AG10803 (cell line): ENCODE measurements at places on chromosomes 16 and 17.

DNA sequence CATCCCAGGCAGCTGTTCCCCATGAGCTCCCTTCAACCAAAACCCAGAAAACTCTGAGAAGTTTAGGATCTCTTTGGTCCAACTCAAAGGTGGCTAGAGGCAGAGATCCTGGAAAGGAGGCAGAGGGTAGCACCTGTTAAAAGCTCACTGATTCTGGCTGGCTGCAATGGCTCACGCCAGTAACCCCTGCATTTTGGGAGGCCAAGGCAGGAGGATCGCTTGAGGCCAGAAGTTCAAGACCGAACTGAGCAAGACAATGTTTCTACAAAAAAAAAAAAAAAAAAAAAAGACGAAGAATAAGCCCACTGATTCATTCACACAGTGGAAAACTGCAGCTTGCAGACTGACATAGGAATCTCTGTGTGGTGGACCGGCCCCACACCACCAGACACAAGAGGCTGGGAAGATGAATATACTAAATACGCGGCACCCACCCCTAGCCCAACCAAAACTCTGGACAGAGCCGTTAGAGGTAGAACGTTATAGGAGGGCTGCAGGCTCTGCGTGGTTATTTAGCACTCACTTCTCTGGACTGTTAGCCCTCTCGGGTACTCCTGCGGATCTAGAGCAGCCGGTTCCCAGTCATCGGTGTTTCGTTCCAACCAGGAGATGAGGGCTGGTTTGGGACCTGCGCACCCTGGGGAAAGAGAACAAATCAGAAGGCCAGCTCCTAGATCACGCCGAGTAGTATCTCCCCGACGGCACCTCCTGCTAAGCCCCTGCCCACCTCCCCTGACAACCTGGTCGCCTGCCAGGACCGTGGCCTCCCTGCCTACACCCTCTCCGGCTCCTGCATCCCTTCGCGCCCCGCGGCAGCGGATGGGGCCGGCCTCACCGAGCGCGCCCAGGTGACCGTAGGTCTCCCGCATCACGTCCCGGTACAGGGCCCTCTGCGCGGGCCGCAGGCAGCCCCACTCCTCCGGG is 925 bp downstream of the ZNF689 start:
- DNase-seq = peak; percentile 36

DNA sequence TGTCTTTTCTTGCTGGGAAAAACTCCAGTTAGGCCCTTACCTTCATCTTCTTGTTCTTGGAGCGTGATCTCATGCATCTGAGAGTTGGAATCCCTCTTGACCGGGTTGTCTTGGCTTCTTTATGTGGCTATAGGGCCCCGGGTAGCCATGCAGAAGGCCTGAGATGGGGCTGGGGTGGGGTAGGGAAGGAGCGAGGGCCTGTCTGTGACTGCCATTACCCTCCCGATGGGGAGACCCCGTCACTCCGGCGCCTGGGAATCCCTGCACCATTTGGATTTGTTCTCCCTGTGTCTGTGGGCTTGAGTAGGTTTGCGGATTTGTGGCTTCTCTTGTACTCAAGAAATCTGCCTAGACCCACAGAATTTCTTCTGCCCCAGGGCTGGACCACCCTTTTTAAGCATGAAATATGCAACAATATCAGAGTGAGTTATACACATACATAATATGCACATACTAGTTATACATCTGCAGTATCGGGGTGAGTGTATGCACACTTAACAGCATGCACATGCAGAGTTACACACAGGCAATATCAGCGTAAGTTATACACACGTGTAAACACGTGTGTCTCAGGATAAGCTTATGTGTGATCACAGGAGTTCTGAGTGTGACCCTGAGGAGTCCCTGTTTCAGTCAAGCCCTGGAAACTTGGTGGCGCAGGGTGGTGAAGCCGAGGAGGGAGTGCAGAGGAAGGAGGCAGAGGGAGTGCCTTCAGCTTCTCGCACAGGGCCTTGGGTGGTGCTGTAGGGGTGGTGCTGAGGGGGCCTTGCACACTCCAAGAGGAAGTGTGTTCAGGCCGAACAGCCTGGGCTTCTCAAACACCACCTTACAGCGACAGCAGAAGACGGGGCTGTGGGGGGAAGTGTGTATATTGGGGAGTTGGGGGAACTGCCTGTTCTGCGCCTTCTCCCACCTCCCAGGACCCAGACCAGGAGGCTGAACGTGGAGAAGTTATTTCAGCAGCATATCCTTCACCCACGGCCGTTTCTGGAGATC is 18.5 kb downstream of the CCDC42 start:
- no peak for DNase-seq

DNA sequence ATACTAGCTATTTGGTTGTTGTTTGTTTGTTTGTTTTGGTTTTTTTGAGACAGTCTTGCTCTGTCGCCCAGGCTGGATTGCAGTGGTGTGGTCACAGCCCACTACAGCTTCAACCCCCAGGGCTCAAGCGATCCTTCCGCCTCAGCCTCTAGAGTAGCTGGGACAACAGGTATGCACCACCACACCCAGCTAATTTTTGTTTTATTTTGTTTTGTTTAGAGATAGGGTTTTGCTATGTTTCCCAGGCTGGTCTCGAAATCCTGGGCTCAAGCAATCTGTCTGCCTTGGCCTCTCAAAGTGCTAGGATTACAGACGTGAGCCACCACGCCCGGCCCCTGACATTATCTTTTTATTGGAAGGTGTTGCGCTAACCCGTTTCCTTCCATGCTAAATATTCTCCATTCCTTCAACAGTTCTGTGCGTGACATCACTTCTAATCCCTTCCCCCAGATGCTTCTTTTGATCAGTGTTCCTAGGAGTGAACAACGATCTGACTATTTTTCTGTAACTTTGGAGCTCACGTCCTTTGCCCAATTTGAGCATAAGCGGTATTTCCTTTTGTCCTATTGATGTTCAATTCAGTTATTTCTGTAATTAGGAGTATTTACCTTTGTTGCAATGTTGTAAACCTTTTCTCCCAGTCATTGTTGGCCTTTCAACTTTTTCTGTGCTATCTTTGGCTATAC is 30.2 kb upstream of the EMP2 start:
- DNase-seq = no peak

DNA sequence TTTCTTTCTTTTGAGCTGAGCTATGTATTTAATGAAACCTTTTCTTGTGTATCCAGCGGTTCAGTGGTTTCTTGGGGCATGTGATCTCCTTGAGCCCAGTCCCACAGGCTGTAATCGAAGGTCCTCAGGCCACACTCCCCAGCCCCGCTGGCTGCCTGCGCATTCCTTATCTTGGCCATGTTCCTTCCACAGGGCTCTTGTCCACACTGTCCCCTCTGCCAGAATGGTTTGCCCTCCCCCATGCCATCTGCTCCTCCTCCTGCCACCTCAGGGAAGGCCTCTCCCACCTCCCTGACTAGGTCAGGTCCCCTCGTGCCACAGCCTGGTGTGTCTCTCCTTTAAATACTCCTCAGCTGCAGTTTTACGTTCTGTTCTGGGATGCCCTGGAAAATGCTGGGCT is 12.1 kb upstream of the NLRC5 start:
- no peak for DNase-seq

GRCh38 chr17:9865586-9865985 is 39.5 kb downstream of the RCVRN start:
- DNase-seq = no peak

- DNase-seq = no peak
These were observed 25.3 kb downstream of the ZNF778 start for GRCh38 chr16:89242795-89243200.

- DNase-seq = no peak
These were observed 39.2 kb upstream of the ADCY7 start for GRCh38 chr16:50227120-50227519.

DNA sequence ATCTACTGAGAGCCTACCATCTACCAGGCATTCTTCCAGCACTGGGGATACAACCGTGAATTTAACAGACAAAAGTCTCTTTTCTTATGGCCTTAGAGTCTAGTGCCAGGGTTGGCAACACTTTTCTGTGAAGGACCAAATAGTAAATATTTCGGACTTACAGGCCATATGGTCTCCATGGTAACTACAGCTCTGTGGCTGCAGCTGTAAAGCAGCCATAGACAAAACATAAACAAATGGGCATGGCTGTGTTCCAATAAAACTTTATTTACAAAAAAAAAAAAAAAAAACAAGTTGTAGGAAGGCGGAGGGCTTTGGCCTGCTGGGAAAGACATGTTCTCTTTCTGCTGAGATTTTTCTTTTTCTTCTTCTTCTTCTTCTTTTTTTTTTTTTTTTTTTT is 98.7 kb downstream of the ABCC12 start:
- DNase-seq = no peak

DNA sequence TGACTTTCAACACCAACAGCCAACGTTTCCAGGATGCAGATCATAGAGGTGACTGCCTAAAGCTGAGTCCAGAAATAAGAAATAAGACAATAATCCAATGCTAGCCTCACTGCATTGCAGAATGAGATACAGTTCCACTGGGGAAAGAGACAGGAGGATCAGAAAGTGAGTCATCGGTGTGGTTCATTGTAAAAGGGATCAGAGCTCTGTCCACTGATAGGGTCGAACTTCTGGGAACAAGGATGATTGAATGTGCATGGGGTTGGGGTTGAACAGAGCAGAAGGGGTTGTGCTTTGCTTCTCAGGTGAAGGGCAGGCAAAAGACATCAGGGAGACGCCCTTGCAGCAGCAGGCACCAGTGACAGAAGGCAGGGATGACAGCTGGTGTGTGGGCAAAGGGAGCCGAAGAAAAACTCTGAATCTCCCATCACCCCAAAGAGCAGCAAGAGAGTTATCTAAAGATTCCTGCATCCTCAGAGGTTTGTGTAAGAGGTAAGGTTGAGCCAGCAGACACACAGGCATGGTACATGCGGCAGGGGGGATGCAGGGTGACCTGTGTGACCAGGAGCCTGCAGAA is 16.4 kb downstream of the CLEC10A start:
- DNase-seq = no peak

DNA sequence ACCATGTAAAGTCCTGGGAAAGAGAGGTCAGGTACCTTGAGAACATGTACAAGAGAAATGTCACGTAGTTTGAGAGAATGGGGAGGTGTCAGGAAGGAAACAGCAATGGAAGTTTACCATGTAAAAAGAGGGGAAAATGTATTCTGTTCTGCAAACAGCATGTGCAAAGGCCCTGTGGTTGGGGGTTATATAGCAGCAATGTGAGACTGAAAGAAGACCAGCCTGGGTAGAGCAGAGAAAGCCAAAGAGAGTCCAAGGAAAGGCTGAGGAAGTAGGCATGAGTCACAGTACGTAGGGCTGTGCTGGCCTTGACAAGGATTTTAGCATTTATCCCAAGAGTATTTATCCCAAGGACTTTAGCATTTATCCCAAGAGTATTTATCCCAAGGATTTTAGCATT is 141.3 kb upstream of the CACNG3 start:
- no peak for DNase-seq

GRCh38 chr16:56684256-56684925 is 2.1 kb downstream of the MT1X start:
- no peak for DNase-seq

- peak; percentile 32 for DNase-seq
These were observed at the start of gene PYCARD for GRCh38 chr16:31202414-31203375. PYCARD (minus strand) TSS chr16:31202760; CDS start chr16:31202690, 70 bp downstream.

GRCh38 chr17:82524540-82524939 is 5.0 kb downstream of the FOXK2 start:
- no peak for DNase-seq

GRCh38 chr17:75743625-75744206 is 21.3 kb downstream of the GALK1 start:
- no peak for DNase-seq

- peak; percentile 11 for DNase-seq
These were observed 65.7 kb downstream of the CEP112 start for GRCh38 chr17:66126231-66126630.

GRCh38 chr16:72620348-72620747 is 427.6 kb downstream of the ZFHX3 start:
- DNase-seq = no peak

DNA sequence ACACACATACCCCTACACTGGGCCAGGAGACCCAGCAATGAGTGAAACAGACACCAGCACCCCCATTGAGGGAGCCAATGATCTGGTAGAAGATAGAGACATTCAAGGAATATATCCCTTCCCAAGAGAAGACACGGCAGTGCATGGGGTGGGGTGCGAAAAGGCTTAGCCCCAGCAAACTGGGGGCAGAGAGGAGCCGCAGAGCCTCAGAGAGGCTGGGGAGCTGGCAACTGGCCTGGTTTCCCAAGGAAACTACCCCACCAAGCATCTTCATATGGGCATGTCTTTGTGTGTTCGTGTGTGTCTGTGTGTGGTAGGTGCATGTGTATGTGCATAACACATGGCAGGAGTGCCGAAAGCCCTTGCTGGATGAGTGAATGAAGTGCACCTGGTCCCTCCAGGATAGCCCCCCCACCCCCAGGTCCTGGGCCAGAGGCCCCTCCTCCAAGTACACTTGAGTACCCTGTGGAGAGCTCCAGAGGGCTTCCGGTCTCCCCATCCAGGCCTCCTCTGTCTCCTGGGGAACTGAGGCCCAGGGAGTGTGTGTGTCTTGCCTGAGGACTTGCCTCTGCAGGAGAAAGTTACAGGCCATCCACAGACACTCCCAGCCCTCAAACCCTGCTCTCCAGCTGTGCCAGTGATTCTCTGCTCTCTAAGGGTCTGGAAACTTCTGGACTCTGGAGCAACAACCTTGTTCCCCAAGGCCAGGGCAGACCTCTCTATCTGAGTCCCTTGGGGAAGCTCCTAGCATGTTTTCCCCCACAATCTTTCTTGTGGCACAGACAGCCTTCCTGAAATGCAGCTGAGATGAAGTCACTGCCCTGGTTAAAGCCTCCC is 15.9 kb downstream of the TBX2 start:
- DNase-seq = peak; percentile 49

- peak; percentile 57 for DNase-seq
These were observed 67.2 kb downstream of the PARN start for GRCh38 chr16:14562691-14563491.

GRCh38 chr16:79483336-79483735 is 117.2 kb downstream of the MAF start:
- DNase-seq = no peak

DNA sequence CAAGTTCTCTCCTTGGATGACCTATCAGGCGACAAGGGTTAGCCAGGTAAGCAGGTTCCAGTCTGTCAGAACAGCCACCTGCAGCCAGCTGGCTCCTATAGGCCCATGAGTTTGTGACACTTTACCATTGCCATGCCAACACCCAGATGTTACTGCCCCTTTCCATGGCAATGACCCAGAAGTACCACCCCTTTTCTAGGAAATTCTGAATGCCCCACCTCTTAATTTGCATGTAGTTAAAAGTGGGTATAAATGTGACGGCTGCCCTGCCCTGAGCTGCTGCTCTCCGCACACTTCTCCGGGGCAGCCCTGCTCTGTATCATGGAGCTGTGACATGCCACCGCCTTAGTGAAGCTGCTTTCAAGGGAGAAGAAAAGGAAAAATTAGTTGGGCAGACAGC is 10.0 kb upstream of the SECTM1 start:
- DNase-seq = no peak

DNA sequence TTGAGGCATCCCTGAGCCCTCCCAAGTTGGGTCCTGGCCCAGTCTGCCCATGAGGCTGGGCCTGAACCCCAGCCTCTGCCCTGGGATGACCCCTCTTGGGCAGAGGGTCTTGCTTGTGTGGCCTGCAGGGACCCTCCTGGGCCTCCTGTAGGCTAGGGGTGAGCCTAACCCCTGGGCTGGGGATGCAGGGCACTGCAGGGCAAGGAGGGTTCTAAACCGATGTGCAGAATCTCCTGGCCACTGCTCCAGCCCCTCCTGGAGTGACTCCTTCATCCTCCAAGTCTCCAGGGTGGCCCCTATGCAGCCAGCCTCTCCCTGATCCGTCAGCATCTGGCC is 37.5 kb downstream of the LGALS9 start:
- DNase-seq = no peak
